GM18507 (cell line): ENCODE measurements at places on chromosomes 7 and 10.

DNA sequence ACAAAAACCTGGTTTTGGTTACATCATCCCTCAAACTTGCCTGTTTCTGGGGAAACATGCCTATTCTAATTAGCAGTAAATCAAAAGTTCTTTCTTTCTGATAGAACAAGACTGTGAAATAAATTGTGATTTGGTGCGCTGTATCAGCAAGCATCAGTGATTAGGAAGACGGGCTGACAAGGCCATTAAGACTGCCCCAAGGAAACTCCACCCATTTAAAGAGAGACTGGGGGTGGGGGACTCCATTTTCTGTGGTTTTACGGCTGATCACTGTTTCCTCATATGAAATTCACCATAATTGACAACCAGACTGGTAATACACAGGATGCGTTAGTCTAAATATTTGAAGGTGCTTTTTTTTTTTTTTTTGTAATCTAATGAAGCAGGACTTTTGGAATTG lies 68.7 kb downstream of the MBL2 start:
- no peak for DNase-seq

DNA sequence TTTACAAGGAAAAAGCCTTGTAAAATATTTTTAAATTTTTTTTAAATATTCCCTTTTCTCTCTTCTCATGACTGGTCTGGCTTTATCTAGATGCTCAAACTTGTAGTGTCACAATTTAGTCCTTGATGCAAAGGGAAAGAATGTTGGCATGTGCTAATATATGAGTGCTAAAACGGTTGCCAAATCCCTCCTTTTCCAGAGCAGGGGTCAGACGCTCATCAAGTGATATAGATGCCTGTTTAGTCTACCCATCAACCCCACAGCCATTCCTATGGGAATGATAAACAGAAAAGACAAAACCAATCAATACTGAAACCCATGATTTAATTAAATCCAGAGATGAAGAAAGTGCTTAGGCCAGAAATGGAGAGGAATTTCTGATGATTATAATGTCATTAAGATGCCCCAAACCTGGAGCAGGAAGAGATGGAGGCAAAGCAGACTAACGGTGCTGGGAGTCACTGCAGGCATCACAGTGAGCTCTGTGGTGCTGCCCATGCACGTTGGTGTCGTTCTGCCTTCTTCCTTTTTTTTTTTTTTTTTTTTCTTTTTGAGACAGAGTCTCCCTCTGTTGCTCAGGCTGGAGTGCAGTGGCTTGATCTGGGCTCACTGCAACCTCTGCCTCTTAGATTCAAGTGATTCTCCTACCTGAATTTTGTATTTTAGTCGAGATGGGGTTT lies 210.1 kb upstream of the STK17A start:
- DNase-seq: no peak

DNA sequence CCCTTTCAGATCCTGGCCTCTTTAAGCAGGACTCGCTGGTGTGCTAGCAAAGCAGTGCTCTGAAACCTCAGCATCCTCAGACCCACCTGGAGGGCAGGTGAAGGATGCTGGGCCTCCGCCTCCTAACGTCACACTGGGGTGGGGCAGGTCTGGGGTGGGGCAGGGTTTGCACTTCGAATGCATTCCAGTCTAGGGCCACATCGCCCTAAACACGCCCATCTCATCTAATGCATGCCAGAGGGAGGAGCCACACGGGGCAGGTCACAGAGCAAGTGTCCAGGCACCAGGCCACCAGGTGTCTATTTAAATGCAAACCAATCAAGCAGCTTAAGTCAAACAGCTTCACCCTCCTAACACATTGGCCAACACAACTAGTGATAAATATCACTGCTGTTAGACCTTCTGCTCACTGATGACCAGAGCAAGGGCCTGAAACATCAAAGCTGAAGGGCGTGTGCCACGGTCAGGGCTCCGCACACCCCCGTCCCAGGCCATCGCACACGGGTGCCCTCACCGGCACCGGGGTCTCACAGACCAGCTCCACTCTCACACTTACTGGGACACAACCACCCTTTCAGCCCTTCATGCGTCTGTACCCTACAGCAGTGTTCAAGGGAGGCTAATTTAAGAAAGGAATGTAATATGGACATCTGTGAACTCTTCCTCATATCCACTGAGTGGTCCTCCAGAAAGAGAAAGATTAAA lies 47.1 kb downstream of the DIP2C start:
- no peak for DNase-seq

- no peak for DNase-seq
Measured at GRCh38 chr10:94687625-94688248, 4.2 kb downstream of the CYP2C18 start.

GRCh38 chr10:128172756-128173155 lies 46.5 kb upstream of the MKI67 start:
- DNase-seq: no peak

DNA sequence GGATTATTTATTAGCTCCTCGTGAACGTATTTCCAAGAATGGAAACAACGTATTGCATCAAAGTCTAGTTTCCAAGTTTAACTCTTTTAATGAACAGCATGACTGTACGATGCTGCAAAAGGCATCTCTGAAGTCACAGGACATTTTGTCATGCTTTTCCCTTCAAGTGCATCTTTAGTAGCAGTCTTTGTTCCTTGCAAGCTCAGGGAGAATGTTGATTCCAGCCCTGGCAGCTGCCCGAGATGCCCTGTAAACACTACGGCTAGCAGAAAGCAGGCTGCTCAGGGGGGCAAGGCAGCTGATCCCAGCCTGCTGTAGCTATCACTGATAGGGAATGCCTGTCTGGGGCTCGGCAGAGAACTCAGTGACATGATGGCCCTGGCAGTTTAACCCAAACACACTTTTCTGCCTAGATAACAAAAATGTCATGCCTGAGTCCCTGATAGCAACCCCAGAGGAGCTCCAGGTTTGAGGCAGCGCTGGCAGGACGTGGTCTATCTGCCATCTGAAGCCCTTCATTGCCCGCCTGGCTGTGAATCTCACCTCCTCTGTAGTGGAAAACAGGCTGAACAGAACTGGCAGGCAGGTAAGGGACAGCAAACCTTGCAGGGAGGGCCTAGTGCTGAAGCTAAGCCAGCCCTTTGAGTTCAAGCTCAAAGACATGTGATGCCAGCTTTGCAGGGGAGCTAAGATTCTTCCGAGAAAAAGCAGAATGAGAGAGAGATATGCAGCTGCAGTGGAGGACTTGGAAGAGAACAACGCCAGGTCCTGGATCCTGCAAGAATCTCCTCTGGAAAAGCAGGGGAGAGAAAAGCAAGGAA lies 264.6 kb downstream of the SNX10 start:
- no peak for DNase-seq
